Stimulated activated CD4-positive, alpha-beta T cell treated with anti-CD3 and anti-CD28 coated beads, Interleukin-4, amount 100 ng/mL, for 24 hours (primary cell): ENCODE measurements at places on chromosomes 1 and 21.

DNA sequence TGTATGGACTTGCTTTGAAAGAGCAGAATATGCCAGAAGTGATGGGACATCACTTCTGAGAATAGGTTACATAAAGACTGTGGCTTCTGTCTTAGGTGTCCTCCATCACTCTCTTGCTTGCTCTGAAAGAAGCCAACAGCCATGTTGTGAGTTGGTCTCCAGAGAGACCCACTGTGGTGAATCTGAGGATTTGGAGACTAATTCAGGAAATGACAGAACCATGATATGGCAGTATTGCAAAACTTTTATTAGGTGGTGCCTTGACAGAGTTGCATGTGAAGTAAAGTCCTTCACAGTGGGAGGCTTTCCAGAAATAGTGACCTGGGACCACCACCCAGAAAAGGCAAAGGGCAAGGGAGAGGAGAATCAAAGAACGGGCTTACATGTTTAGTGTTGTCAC lies 628.6 kb downstream of the KCNT2 start:
- no peak for DNase-seq

DNA sequence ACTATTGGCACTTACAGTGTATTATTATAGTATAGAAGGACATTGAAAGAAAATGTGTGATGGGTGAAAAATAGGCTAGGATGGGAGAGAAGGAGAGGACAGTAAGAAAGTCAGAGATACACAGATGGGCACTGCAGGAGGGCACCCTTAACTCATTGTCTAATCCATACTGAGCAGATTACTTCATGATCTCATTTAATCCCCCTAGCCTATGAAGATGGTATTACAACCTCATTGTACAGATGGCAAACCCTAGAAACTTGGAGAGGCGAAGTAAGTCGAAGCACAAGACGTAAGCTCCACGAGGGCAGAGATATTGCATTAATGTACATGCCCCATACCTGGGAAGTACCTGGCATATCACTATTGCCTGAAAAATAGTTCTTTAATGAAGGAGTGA lies 346.9 kb upstream of the DAB1 start:
- DNase-seq = no peak

GRCh38 chr1:221717485-221717853 lies 24.4 kb downstream of the DUSP10 start:
- no peak for DNase-seq

DNA sequence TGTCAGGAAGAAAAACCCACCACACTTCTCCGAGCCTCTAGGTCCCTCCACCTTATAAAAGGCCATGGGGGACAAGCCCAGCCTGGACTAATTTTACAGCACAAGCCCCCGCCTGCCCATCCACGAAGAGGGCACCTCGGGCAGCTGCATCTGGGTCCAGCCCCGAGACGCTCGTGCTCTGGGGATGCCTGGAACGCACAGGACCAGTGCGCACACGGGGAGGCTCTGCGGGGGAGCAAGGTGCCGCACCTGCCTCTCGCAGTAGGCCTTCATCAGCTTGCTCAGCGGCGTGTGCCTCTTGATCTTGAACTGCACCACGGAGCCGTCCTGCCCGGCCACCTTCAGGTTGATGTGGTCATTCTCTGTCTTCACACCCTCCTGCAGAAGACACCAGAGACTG lies 4.1 kb downstream of the SUMO3 start:
- DNase-seq = no peak

GRCh38 chr1:217369996-217370551 lies 260.8 kb downstream of the GPATCH2 start:
- no peak for DNase-seq

- no peak for DNase-seq
Measured at GRCh38 chr1:167507719-167508118, 10.6 kb downstream of the CD247 start.

- peak; percentile 0 for DNase-seq
Measured at GRCh38 chr1:223249854-223250631, 107.0 kb upstream of the TLR5 start.

- no peak for DNase-seq
Measured at GRCh38 chr1:94515296-94515947, 26.1 kb downstream of the F3 start.

DNA sequence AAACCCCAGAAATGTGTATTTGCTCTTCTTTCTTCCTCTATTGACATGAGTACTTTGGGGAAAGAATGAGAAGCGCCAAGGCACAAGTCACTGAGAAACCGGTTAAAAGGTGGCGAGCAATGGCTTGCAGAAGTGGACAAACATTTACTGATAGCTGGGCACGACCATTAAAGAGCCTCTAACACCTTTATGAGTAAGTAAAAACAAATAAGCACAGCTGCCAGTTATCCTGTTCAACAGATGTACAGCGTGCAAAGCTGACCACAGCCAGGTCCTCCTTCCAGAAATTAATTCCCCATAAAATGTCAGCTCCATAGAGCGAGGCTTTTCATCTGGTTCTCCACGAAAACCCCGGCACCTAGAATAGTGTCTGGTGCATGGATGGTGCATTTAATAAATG lies 72.7 kb downstream of the CAPZB start:
- DNase-seq = no peak

- DNase-seq = peak; percentile 28
Measured at GRCh38 chr1:59046730-59047157, 250.2 kb upstream of the FGGY start.

GRCh38 chr1:82564333-82564732 lies 763.6 kb downstream of the ADGRL2 start:
- DNase-seq = no peak

DNA sequence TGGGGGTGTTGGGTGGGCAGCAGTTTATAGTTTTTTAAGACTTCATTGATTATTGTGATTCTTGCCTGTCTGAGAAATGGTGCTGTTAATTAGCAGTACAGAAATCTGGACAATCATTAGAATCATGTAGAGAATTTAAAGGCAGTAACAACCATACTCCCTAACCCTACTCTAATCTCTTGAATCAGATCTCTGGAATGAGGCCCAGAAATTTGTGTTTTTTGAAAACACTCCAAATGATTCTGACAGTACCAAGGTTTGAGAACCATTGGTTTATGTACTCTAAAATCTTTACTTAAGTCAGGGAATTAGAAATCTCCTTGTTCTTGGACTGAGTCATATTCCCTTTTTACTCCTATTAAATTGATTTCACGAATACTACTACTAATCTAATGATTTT lies 24.0 kb downstream of the FNBP1L start:
- no peak for DNase-seq

- no peak for DNase-seq
Measured at GRCh38 chr1:169212088-169212487, 105.6 kb downstream of the ATP1B1 start.

DNA sequence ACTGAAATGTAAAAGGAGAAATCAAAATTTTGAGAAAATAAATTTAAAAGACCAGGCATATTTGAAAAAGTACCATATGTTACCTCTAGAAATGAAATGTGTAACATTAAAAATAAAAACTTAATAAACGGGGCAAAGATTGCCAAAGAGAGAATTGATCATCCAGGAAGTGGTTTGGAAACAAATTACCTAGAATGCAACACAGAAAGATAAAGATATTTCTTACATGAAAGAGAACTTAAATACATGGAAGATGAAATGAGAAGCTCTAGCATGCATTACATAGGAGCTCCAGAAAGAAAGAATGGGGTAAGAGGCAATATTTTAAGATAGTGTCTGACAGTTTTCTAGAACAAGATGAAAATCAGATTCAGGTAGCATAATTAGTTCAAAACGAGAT lies 235.9 kb upstream of the IRF2BP2 start:
- DNase-seq = no peak

DNA sequence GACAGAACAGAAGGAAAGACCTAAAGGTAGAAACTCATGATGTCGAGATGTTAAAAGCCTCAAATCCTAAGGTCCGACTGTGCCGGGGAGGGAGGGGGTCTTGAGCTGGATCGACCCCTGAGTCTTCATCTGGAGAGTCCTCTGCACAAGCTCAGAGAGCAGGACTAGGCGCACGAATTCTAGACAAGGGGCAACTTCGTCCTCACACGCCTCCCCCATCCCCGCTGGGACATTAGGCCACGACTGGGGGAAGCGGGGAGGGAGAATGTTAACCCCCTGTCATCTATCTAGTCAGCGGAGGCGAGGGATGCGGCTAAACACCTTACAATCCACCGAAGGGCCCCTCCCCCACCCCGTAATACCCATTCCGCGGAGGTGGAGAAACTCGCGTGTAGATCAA lies 94.7 kb downstream of the PRKAB2 start:
- no peak for DNase-seq

DNA sequence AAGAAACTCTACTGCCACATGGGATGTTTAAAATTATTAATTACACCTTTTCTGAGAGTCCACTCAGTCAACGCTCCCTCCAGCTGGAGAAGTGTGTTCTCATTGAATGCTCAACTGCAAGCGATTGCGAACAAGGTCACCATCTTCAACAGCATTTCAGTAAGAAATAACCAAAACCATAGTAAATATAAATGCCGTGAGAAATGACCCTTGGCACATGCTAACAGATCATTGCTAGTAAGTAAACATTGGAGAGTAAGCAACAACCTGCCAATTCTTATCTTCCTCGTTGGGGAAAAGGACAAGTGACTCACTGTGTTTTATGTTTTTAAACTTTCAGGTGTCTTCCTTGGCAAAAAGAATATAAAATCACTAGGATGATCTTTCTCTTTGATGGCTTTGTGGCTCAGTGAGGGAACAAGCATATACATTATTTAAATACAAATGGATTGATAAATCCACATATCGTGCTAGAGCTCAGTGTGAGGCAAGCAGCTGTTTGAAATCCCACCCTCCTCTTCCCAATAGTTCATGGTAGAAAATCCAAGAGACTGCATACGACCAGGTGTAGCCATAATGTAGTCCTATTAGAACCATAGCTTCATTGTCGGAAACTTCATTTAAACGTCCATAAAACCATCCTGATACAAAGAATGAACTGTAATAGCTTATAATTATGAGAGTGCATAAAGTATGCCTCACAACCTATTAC lies 214.6 kb downstream of the GRIK1 start:
- no peak for DNase-seq

DNA sequence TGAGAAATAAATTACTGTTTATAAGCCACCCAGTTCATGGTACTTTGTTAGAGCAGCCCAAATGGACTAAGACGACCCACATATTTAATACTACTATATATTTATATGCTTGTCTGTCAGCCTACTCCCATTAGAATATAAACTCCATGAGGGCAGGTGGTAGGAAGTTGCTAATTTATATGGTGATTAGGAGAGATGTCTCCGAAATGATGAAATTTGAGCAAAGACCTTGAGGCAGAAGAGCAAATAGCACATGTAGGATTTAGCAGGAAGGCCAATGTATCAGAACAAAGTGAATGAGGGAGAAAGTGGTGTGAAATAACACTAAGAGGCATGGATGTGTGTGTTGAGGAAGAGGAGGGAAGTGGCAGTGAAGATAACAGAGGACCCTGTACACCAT lies 10.6 kb upstream of the SLFNL1 start:
- no peak for DNase-seq

GRCh38 chr1:31648641-31649357 lies 4.1 kb upstream of the PEF1 start:
- no peak for DNase-seq

- no peak for DNase-seq
Measured at GRCh38 chr1:159089184-159089791, 12.7 kb upstream of the AIM2 start.

- no peak for DNase-seq
Measured at GRCh38 chr1:7578206-7578605, 192.9 kb upstream of the VAMP3 start.

DNA sequence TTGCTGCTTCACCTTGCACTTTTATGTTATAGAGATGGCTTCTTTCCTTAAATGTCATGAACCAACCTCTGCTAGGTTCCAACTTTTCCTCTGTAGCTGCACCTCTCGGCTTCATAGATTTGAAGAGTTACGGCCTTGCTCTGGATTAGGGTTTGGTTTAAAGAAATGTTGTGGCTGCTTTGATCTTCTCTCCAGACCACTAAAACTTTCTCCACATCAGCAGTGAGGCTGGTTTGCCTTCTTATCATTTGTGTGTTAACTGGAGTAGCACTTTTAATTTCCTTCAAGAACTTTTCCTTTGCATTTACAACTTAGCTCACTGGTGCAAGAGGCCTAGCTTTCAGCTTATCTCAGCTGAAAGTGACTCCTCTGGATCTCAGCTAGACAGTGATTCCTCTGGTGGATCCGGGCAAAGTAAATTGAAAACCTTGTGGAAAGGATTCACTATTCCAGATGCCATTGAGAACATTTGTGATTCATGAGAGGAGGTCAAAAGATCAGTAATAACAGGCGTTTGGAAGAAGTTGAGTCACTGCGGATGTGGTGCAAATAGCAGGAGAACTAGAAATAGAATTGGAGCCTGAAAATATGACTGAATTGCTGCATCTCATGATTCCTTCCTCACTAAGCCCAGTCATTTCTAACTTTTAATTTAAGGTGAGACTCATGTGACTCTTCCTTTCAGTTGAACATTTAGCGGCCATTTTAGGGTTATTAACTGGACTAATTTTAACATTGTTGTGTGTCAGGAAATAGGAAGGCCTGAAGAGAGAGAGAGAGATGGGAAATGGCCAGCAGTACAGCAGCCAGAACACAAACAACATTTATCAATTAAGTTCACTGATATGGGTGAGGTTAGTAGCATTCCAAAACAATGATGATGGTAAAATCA lies 16.2 kb upstream of the RGS1 start:
- DNase-seq = no peak

GRCh38 chr1:107899655-107900054 lies 65.3 kb downstream of the VAV3 start:
- no peak for DNase-seq

DNA sequence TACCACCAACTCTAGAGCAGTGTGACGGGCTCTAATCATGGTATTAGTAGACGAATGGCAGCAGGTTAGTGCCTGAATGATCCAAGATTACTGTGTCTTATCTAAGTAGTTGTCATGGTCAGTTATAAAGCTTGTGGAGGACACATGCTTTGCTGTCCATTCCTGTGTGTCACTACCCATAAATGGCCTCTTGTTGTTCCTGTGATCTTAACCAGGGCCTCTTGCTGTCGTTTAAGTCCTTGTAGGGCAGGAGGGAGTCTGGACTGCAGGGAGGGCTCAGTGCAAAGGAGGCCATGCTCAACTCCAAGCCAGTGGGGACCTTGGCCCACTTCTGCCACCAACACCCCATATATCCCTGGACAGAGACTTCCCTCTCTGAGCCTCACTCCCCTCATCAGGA lies 130.5 kb downstream of the EPHB2 start:
- no peak for DNase-seq

DNA sequence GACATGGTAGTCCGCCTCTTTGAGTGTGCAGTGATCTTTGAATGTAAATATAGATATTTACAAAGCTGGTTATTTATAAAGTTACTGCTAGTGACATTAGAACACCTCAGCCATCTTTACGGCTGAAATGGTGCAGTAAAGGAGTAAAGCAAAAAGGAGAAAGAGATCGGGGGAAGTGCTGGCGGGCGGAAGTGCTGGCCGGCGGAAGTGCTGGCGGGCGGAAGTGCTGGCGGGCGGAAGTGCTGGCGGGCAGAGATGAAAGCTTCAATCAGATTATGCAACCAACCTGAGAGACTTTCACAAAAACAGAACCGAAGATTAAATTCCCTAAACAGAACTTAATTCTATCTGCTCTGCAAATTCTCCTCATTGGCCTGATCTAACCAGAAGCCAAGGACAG lies 1.4 kb upstream of the OR14A16 start:
- no peak for DNase-seq
